ENCODE measurements at places on chromosomes 1 and 21.
A peak's percentile ranks its signal among the peaks of the same experiment; 100 is the strongest.

DNA sequence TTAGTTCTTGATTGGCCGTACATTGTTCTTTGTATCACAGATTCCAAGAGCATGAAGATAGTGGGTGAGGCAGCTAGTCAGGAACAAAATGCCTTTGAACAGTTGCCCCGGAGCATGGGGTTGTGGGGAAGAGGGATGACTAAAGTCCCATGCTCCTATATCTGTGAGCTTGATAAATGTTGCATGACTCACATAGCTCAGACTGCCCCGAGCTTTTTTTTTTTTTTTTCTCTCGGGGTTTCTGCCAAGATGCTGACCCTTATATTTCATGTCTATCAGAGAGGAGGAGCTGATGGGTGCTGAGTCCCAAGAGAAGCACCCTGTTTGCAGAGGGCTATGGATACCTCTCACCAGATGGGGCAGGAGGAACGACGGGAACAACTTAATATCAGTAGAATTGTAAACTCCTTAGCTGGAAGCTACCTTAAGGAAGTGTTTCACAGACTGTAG, 40.6 kb downstream of the SRRM1 start:
- H3K4me3 ChIP-seq: no peak overlapping the region
- no peaks in the 10 kb centered on the region for H3K27me3 ChIP-seq

- no peaks in the 10 kb centered on the region for H3K27me3 ChIP-seq
- no peak for DNase-seq
- peaks cover 53% of the 10 kb centered on the region for H3K4me1 ChIP-seq
- no peak overlapping the region for H3K4me3 ChIP-seq
- no peak overlapping the region for H3K27ac ChIP-seq
Measured at GRCh38 chr1:89527750-89528381, 3.2 kb downstream of the LRRC8B start.

DNA sequence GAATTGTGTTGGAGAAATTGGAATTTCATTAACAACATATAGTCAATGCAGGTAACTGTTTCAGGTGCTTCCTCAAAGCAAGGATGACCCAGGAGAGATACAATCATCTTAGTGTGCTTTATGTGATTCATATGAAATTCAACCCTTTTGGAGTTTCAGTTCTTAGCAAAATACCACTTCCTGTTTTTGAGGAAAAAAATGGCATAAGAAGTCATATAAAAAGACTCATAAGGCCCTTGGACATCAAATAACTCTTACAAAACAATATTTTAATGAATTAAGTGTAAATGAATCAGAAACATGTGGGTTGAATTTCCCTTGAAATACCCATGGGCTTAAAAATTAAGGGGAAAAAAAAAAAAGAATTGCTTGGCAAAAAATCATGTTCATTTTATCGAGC, 926.6 kb downstream of the LTN1 start:
- H3K36me3 ChIP-seq: no peaks in the 10 kb centered on the region
- H3K4me3 ChIP-seq: no peak overlapping the region
- H3K4me1 ChIP-seq: peaks cover 4% of the 10 kb centered on the region
- no peaks in the 10 kb centered on the region for H3K27me3 ChIP-seq

DNA sequence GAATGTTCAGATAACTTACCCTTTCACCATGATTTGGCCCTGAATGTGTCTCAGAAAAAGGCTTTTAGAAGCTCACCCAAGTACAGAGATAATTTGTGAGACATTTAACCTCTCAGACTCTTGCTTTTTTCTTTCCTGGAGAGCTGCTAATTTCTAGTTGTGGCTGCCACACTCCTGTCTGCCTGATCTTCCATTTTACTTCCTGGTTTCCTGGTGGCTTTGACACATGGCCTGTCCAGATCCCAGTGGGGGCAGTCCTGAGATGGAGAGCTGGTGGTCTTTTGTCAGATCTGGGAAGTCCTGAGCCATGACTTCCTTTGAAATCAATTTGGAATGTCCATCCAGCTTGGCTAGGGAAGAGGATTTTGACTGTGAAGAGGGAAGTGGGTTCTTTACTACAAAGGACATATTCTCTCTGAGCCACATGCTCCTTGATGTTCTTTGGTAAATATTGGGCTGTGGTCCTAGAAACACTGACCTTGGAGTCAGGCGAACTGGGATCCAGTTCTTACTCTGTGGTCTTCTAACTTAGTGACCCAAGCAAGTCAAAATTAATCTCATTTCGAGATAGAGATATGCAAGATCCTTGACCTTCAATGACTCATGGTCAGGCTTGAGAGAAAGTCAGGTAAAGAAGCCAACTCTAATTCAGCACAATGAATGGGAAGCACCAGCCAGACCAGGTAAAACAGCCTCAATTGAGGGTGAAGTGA, 78.0 kb upstream of the HSD17B7 start:
- no peak for DNase-seq
- H3K4me1 ChIP-seq: peaks cover 16% of the 10 kb centered on the region
- H3K36me3 ChIP-seq: no peaks in the 10 kb centered on the region
- peaks cover 12% of the 10 kb centered on the region for H3K27me3 ChIP-seq

GRCh38 chr1:100448366-100448765, 89.6 kb upstream of the GPR88 start:
- peak overlapping the region; percentile 26 for H3K27ac ChIP-seq
- H3K36me3 ChIP-seq: peaks cover 63% of the 10 kb centered on the region
- DNase-seq: no peak

- H3K27ac ChIP-seq: no peak overlapping the region
- peaks cover 2% of the 10 kb centered on the region for H3K4me1 ChIP-seq
Measured at GRCh38 chr21:42311816-42312625, 3.2 kb downstream of the TFF3 start.

DNA sequence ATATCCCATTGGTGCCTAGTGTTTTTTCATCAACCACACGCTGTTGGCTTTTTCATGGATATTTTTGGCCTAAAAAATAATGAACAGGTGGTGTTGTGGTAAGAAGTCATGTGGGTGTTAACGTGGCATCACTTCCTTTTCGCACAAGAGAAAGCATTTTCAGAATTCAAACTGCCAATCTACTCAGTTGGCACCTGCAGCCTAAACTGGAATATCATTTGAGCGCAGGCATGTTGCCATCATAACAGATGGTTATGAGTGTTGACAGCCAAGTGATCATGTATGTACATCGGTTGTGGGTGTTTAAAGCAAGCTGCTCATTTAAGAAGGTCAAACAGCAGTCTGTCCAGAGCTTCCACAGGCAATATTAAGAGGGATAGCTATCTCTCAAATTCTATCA, 1963.0 kb downstream of the NCAM2 start:
- H3K36me3 ChIP-seq: no peaks in the 10 kb centered on the region
- no peaks in the 10 kb centered on the region for H3K27me3 ChIP-seq
- H3K4me3 ChIP-seq: no peak overlapping the region
- no peaks in the 10 kb centered on the region for H3K4me1 ChIP-seq
- DNase-seq: no peak

GRCh38 chr1:117892512-117892911, 36.9 kb downstream of the GDAP2 start:
- H3K36me3 ChIP-seq: peaks cover 23% of the 10 kb centered on the region
- no peaks in the 10 kb centered on the region for H3K4me1 ChIP-seq
- no peak for DNase-seq
- H3K4me3 ChIP-seq: no peak overlapping the region

DNA sequence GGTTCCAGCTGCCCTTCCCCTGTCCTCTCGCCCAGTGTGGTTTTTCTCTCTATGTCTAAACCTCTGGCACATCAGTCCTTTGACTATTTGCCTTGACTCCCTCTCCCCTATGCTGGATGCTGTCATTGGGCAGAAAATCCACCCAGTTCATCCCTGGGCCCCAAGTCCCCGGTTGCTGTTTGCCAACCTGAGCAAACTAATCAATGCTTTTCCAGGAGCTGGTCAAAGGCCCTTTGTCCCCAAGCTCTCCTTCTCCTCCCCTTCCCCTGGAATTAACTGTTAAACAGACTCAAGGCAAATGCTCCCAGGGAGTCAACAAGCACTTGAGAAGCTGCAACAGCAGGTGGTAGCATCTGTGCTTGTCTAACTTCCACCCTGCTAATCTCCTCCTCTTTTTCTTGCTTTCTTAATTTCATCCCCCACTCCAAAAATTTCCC, 102.7 kb downstream of the LMX1A start:
- no peaks in the 10 kb centered on the region for H3K36me3 ChIP-seq
- H3K4me3 ChIP-seq: no peak overlapping the region
- DNase-seq: no peak

GRCh38 chr1:3654549-3655281, 2.4 kb downstream of the TP73 start:
- no peak overlapping the region for H3K27ac ChIP-seq
- no peak for DNase-seq
- no peak overlapping the region for H3K4me3 ChIP-seq
- H3K27me3 ChIP-seq: peaks cover 40% of the 10 kb centered on the region

- H3K27me3 ChIP-seq: no peaks in the 10 kb centered on the region
- no peaks in the 10 kb centered on the region for H3K4me1 ChIP-seq
- DNase-seq: no peak
- no peak overlapping the region for H3K4me3 ChIP-seq
Measured at GRCh38 chr1:47944561-47944960, 52.6 kb downstream of the TRABD2B start.

DNA sequence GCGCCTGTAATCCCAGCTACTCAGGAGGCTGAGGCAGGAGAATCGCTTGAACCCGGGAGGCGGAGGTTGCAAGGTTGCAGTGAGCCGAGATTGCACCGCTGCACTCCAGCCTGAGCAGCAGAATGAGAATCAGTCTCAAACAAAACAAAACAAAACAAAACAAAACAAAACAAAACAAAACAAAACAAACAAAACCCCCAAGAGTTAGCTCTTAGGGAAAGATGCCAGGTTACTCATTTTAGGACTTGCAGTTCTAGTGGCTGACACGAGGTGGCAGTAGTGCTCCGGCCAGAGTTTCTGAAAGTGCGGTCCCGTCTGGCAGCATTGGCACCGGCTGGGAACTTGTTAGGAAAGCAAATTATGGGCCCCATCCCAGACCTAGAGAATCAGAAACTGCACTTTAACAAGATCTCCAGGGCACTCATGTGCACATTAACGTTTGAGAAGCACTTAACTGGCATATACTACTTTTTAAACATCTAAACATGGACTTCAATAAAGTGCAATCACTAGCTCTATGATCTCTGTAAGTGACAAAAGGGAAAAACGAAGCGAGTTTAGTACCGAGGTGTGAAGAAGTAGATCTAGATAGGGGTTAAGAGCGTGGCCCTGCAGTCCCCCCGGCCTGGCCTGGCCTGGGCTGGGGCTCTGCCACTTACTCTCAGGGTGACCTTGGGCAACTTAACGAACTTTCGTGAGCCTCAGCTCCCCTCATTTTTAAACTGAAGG, 41.9 kb upstream of the TNFRSF1B start:
- peak overlapping the region; percentile 55 for H3K27ac ChIP-seq
- peaks cover 63% of the 10 kb centered on the region for H3K36me3 ChIP-seq
- DNase-seq: peak; percentile 66
- no peak overlapping the region for H3K4me3 ChIP-seq

DNA sequence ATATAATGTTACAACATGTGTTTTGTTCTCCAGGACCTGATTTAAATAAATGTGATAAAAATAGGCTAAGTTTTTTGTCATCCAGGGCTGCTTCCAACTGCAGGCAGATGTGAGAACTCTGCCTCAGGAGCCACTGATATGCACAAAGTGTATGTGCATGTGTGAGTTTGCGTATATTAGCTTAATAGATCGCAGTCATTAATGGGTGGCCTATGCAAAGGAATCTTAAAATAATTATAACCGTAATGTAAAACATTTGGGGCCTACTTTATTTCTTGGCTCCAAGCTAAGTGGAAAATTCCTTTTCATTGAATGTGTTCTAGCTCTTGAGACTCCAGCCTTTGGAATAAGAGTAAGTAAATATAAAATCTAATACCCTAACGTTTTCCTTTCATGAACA, 16.8 kb downstream of the DHX9 start:
- peaks cover 6% of the 10 kb centered on the region for H3K4me1 ChIP-seq
- no peak overlapping the region for H3K4me3 ChIP-seq

DNA sequence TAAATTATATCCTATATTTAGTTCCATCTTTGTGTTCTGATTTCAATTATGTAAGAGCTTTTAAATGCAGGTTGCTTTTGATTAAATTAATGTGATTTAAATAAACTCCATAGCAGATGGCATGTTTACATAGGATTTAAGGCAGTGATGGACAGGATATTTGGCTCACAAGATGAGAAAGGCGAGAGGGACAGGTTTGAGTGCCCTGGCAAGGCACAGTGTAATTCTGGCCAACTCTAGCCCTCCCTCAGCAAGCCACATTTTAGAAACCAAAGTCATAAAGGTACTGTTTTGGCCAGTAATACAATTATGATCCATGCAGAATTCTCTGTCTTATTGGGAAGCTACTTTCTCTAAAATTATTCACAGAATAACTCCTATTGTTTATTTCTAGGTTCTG, 50.6 kb upstream of the C1orf146 start:
- H3K36me3 ChIP-seq: no peaks in the 10 kb centered on the region
- no peak for DNase-seq
- H3K27me3 ChIP-seq: no peaks in the 10 kb centered on the region
- H3K4me3 ChIP-seq: no peak overlapping the region
- peaks cover 2% of the 10 kb centered on the region for H3K4me1 ChIP-seq
- no peak overlapping the region for H3K27ac ChIP-seq

- no peaks in the 10 kb centered on the region for H3K4me1 ChIP-seq
- no peaks in the 10 kb centered on the region for H3K36me3 ChIP-seq
- H3K27me3 ChIP-seq: no peaks in the 10 kb centered on the region
- no peak for DNase-seq
- H3K27ac ChIP-seq: no peak overlapping the region
Measured at GRCh38 chr1:106637566-106637965, 418.9 kb upstream of the PRMT6 start.

DNA sequence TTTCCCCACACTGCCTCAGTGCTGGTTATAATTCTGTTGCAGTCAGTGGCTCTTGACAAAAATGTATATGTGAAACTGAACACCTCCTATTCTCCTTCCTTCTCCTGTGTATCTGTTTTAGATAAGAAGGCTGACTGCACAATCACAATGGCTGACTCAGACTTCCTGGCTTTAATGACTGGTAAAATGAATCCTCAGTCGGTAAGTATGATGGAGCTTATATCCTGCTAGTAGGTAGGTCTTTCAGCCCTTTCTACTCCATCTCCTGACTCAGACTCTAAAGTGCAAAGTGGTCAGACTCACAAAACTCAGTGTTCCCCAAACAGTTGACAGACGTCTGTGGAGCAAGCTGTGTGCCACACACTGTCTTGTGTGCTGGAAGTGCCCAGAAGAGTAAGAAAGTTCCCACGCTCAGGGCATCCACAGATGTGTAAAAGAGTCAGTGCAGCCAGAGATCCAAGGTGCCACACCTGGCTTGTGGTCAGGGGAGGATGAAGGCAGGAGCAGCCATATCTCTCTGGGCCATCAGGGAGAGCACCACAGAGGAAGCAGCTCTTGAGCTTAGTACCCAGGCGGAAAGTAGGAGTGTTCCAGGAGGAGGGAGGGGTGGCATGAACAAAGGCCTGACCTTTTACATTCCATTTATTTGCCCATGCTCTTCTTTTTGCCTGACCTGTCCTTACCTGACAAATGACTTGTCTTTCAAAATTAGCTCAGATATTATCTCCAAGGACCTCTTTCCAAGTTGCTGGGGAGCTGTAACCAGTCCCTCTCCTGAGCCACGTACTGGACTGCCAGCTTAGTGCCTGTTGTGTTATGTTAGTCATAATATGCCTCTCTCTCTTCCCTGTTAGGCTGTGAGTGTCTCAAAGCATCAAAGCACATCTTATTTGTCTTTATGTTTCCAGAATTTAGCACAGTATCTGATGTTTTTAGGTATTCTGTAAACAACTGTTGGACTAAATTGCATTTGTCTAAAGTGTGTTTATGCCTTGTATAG, 14.0 kb upstream of the PODN start:
- H3K36me3 ChIP-seq: peaks cover 42% of the 10 kb centered on the region
- H3K27me3 ChIP-seq: no peaks in the 10 kb centered on the region
- no peak overlapping the region for H3K27ac ChIP-seq
- no peak overlapping the region for H3K4me3 ChIP-seq

All from activated T-helper 2 cell treated with anti-CD3 and anti-CD28 coated beads, Interferon-gamma antibody, Interleukin-2, Interleukin-4, amounts not matched to agents 10 μg/mL and 5 μg/mL and 100 μg/mL, durations not matched to agents 14 hours and 24 hours and 36 hours (primary cell).